DMS 273 treated with DMSO at 0.1 percent for 48 hours (cell line): ENCODE measurements at places on chromosomes 16 and 17.

- no peak for DNase-seq
Measured at GRCh38 chr16:54734156-54734555, 196.5 kb upstream of the IRX5 start.

DNA sequence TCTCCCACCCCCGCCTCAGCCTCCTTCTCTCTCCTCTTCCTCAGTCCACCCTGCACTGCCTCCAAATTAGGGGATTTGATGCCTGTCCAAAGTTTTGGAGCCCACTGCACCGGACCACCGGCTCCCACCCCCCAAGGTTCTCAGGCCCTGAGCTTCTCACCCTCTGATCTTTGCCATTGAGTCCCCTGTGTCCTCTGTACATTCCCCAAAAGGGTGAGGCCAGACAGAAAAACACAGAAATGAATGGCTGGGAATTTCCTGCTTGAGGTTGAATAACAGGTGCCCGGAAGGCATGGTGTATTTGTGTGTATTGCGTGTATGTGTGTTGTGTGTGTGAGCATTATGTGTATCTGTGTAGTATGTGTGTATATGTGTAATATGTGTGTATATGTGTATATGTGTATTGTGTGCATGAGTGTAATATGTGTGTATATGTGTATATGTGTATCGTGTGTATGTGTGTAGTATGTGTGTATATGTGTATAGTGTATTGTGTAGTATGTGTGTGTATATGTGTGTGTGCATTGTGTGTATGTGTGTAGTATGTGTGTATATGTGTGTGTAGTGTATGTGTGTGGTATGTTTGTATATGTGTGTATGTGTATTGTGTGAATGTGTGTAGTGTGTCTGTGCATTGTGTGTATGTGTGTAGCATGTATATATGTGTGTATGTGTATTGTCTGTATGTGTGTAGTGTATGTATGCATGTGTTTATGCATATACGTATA lies 16.0 kb upstream of the CCL17 start:
- no peak for DNase-seq

DNA sequence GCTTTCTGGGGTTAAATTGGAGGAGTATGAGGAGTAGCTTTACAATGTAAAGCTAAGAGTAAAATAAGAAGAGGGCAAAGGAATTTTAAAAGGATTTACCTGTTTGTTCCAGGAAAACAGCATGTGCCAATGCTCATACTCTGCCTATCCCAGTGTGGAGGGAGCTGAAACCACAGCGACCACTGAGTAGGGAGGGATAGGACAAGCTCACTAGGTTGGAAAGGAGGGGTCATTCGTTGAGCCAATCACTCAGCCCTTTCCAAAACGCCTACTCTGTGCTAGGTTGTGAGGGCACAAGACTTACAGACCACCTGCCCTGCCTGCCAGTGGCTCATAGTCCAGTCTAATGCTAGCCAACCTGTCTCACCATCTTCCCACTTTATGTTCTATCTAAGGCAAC lies 1.1 kb upstream of the DNAJC7 start:
- no peak for DNase-seq

GRCh38 chr17:48497103-48497502 lies 33.7 kb downstream of the HOXB1 start:
- DNase-seq, result no peak

DNA sequence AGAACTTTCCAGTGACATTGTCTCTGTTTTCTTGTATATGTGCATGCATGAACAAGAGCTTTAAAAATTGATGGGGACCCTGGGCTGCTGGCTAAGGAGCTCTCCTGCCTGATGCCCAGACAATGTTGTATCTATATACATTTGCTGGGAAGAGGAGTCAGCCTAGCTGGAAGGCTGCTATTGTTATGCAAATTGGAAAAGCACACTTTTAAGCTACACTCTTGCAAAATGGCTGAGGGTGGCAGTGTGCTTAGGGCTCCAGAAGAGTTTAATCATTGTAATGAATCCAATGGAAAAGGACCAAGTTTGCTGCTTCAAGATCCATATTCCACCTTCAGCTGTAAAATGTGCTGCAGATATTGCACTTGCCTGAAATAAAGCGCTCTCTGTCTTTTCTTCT lies 171.8 kb downstream of the PRKCA start:
- no peak for DNase-seq

- no peak for DNase-seq
Measured at GRCh38 chr17:333626-334396, 18.8 kb downstream of the RPH3AL start.

- no peak for DNase-seq
Measured at GRCh38 chr16:84593825-84594724, 23.8 kb downstream of the COTL1 start.

DNA sequence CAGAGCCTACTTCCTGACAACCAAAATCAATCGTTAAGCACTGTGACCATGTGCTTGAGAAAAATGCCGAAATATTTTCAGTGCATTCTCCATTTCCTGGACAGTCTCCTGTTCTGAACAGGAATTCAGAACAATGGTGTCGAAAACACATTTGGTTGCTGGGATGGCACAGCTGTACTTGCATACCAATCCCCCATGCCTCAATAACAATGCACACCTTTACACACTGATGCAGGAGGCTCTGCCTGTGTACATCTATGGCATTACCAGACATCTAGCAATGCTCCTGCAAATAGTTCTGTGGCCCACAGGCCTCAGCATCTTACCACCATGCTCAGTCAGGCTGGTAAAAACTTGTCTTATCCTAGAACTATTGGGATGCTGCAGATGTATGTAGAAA lies 6.2 kb downstream of the CHTF8 start:
- no peak for DNase-seq
